Astrocyte (in vitro differentiated cells and primary cell): ENCODE measurements at places on chromosomes 12 and 14.

DNA sequence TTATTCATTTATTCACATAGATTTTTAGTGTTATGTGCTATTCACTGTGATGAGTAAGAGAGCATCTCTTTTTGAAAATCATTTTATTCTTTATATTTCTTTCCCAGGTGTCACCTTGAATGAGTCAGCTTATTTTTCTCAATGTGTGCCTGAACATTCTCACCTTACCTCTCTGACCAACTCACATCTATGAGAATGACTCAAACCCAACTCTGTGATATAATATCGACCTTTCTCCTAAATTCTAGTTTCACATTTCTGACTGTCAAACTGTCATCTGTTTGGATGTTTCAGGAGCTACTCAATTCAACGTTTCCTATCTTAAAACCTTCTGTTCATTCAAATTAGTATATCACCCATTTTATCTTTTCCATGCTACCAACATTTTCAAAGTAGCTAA, 630.8 kb downstream of the RERGL start:
- no peak for DNase-seq

- no peak for DNase-seq
Observed at GRCh38 chr12:120825337-120825736, 78.8 kb downstream of the SPPL3 start.

DNA sequence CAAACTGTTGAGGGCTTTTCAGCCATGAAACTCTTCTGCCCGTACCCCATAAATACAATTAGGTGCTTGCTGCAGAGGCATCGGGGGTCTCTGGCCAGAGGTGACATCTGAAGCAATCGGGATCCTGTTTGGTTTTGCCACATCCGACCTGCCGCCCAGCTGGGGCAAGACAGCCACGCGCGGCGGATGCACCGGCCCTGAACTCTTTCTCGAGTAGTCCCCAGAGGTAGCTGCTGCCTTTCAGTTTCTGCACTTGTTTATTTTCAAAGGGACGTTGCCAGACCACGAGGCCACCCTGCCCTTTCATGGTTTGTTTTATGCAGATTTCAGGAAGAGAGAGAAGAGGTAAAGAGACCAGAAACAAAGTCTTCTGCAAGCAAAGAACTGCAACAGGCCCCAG, 10.6 kb upstream of the MLXIP start:
- DNase-seq = peak; percentile 74

GRCh38 chr12:8609061-8609570, 3.5 kb downstream of the AICDA start:
- DNase-seq = peak; percentile 33

DNA sequence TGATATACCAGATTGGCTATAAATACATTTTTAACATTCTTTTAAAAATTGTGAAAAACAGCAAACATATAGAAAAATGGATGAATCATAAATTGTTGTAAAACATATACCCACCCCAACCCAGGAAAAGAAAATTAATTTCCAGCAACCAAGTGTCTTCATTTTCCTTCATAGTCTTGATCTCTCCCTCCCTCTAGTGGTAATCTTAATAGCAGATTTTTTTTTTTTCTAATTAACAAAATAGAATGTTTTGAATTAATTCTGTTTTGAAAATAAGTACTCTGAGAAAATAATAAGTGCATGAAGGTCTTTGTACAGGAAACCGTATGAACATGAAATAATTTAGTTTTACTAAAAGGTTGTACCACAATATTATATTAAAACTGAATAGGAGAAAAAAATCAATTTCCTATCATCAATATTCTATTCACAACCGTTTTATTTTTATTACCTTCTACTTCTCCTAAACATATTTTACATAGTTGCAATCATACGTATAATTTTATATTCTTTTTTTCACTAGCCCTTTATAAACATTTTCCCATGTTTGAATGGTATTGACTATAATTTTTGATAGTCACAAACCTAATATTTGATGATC, 7.0 kb downstream of the ETNK1 start:
- DNase-seq = no peak

- DNase-seq = no peak
Observed at GRCh38 chr14:98868866-98869265, 403.1 kb downstream of the BCL11B start.

- peak; percentile 90 for DNase-seq
Observed at GRCh38 chr14:101927859-101928258, 36.5 kb upstream of the DYNC1H1 start.

DNA sequence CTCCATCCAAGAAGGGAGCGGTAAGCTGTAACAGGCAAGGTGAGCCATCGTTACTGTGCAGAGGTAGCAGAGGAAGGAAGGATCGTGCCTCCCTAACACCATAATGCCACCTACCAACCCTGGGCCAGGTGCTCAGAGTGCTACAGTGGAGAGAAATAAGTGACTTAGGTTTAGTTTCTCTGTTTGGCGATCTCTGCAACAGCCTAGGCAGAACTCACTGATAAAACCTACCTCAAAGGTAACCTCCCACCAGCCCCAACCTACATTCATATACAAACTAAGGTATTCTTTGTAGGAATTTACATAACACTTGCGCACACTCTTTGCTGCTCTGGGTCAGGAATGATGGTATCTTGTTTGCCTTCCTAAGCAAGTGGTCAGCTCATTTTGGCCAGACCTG, 93.4 kb upstream of the TMEM132D start:
- DNase-seq = no peak

DNA sequence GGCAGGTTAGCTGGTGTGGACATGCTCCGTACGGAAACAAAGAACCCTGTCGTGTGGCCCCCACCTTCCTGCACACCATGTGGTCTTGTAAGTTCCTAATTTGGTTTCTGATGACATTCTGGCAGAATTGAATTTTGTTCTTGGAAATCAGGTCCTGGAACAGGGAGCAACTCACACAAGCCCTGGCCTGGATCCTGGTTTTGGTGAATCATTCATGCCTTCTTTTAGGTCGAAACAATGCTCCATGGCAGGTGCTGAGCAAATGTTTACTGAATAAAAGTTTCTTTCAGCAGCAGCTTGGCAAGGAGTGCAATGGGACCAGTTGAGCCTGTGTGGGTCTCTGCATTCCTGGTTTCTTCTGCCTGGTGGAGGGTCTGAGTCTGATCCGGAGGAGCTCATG, 978.4 kb downstream of the BCL11B start:
- peak; percentile 73 for DNase-seq

GRCh38 chr12:20189767-20190166, 178.6 kb upstream of the PDE3A start:
- DNase-seq = no peak

DNA sequence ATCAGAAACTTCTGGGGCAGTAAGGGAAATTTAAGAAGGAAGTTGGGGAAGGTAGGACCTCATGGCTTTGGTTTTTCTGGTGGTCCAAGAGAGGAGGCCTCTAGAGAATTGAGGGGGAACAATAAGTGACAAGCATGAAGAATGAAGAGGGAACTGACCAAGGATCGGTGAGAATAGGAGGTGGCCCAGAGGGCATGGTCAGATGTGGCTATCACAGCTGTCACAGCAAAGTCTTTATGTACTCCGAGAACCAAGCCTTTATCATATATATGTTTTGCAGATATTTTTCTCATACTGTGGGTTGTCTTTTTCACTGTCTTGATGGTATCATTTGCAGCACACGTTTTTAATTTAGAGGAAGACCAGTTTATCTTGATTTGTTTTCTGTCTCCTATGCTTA, 64.3 kb downstream of the PPP2R5C start:
- no peak for DNase-seq

- no peak for DNase-seq
Observed at GRCh38 chr14:97298331-97298730, 501.1 kb downstream of the VRK1 start.

GRCh38 chr14:90809530-90810312, 6.5 kb downstream of the TTC7B start:
- no peak for DNase-seq

- no peak for DNase-seq
Observed at GRCh38 chr14:65193916-65194590, 91.7 kb upstream of the MAX start.

DNA sequence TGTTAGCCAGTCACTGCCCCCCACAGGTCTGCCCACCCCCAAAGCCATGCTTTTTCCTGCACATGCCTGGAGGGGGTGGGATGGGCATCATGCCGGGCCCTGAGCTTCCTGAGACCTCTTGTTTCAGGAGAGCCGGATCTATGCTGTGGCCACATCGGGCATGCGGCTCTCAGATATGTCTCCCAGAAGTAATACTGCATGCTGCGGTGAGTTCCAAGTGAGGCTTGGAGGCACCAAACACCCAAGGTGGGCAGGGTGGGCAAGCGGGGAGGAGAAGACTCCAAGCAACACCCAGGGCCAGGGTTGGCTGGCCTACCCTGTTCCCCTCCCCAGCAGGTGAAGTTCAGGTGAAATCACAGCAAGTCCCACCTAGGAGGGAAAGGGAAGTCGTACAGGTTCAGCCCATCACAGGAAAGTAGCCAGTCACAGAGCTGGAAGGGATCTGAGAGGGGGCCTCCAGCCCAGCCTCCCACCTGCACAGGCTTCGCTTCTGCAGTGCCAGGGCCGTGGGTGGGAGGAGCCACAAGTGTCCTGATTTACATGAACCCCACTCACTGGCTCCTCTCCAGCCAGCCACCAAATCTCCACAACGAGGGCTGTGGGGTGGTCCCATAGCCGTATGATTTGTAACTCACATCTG, 30.9 kb downstream of the PIGH start:
- DNase-seq = no peak

GRCh38 chr12:56377310-56377988, 14.8 kb upstream of the APOF start:
- DNase-seq = no peak

DNA sequence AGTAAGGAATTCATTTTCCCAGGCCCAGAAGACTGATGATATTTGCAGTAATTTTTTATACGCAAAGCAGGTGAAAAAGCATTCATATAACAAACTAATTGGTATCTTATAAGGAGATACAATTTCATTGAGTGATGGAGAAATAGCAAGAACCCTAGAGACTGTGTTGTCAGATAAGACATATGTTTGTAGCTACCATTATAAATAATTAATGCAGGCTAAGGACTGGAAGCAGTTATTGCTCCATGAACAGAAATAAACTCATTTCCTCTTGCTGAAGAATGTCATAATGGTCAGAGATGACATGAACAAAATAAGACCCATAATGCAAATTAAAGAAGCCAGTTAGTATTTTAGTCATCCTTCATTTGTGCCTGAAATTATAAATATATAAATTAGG, 1.5 kb downstream of the OR6C2 start:
- no peak for DNase-seq

- no peak for DNase-seq
Observed at GRCh38 chr12:95244350-95244749, 26.7 kb downstream of the VEZT start.

- DNase-seq = no peak
Observed at GRCh38 chr14:105077649-105077995, 12.4 kb upstream of the GPR132 start.

DNA sequence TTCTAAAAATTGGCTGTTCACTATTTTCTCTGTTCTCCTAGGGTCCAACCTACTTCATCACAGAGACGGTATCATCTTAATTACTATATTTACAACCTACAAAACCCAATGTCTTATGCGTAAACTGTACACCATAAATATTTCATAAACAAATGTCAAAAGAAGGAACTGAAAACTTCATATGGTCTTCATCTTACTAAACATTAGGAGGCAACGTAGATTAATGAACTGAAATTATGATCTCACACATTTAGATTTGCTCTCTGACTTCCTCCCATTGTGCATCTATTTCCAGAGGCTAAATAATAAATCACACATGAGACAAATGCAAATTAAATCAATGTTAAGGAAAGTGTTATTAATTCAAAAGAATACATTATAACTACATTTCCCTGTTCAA, 1850.6 kb upstream of the SEL1L start:
- no peak for DNase-seq

DNA sequence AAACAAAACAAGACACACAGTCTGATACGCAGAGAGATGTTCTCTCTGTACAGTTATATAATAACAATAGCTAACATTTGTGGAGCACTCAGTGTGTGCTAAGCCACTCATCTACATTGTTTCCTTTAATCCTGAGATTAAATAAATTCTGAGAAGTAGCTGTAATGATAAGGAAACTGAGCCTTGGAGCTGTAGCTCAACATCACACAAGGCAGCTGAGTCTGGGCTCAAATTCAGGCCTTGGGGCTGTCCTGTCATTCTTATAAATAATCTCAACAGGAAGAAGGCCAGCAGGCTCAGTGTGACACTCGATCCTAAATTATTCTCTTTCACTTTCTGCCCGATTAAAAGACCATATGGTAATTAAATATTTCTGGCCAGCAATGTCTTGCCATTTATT, 24.5 kb downstream of the CDKN1B start:
- no peak for DNase-seq

DNA sequence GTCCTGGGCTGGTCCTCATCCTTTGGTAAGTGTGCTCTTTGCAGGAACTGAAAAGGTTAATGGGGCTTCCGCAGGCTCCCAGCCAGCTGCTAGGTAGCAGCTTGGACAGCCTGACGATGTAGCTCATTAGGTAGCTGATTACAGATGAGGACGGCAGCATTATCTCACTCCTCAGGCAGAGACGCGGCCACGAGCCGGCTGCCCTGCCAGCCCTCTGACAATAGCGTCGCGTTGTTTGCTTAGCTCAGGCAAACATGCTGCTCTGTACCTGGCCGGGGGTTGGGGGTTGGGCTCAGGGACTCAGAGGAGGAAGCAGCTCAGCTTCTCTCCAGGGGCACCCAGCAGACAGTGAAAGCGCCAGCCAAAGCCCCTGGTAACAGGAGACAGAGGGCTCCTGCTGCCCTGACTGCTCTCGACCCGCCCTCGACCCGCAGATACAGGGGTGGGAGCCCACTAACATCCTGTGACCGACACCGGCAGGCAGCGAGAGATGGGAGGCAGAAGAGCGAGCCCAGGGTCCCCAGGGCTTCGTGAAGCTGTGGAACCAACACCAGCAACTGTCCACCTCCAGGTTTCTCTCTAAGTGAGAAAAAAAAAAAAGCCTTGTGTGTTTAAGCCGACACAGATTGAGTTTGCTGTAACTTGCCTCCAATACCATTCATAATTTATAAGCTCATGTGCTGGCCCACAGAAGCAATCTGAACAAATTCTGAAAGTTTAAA, 53.4 kb upstream of the DLK1 start:
- DNase-seq = no peak

- no peak for DNase-seq
Observed at GRCh38 chr14:81209167-81209836, 11.5 kb downstream of the GTF2A1 start.

DNA sequence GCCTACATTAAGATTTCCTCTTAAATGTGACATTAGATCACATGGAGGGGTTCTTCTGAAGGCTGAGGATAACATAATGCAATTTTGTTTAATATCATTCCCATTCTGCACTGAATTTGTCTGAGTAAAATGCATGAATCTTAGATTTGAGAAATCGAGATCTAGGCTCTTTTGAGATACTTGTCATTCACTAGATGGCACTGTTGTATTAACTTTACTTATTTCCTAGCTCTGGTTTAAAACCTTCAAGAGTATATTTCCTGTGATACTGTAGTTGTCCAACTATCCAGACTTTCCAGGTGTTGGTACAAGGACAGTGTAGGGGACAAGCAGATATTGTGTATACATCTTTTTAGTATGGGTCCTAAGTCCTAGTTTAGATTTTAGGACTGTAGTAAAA, 91.7 kb upstream of the SEL1L start:
- no peak for DNase-seq
